ENCODE measurements at places on chromosomes 7 and 10. TPM values are rescaled to one million over a fixed set of nuclear protein-coding genes. Genes with fewer than 3 reads are reported as not detected.

DNA sequence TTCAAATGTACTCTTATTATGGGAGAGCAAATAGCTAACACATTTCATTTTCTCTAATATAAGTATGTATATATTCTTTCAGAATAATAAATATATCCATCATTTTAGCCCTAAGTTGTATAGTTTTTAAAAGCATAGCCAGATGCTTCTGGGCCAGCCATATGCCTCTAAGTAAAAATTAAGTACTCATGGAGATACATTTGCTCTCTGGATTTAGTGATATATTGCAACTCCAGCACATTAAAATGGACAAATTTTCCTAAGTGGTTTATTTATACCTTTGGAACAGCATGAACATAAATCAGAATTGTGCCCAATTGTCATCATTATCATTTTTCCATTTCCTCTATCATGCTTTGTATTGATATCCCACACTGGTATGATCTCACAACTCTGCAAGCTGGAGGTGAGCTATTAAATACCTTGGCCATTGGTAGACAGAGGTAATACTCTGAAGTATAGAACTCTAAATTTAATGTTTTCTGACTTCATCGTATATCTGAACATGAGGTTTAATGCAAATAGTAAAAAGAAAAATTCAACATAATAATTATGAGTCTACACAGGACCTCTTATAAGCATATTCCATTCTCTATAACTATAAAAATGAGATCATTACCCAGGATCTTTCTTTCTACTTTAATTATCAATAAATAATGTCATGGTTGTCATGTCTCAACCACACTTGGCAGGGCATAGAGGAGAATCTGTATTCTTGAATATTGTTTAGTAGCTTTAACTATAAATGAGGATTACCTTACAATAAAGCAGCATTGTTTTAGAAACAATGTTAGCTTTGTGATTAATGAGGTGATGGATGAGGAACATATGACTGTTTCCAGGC lies 90.8 kb downstream of the AGMO start:
- no peak for DNase-seq

DNA sequence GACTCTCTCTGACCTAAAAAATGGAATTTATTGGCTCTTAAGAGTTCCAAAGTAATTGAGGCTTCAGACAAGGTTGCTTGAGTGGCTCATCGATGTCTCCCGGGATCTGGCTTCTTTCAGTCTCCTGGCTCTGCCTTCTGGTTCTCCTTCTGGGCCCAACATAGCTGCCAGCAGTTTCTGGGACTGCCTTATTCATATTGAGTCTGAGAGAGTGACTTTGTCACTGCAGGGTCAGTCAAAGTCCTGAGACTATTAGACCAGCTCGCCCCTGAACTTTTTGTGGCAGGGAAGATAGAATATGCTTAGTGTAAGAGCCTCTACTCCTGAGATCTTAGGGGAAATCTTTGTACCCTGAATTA lies 94.0 kb downstream of the MMRN2 start:
- no peak for DNase-seq

- DNase-seq, result no peak
Measured at GRCh38 chr10:50293513-50294313, 42.4 kb upstream of the ASAH2 start.

DNA sequence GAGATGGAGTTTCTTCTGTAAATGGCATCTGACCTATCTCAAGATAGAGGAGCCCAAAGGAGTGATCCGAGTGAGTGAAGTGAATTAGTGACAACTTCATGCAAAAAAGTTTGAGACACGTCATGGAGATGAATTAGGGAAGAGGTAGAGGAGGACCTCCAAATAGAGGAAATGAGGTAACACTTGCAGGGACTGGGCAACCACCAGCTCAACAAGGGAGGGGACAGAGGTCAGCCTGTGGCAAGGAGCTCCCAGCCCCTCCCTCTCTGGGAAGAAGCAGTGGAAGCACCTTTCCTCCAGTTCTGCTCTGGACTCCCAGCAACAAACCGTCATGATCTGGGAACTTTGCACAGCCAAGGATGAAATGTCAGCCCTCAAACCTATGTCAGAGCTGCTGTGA lies 83.5 kb upstream of the IKZF1 start:
- DNase-seq, result no peak

- no peak for DNase-seq
Measured at GRCh38 chr10:69180525-69181204, 631 bp downstream of the SUPV3L1 start.

DNA sequence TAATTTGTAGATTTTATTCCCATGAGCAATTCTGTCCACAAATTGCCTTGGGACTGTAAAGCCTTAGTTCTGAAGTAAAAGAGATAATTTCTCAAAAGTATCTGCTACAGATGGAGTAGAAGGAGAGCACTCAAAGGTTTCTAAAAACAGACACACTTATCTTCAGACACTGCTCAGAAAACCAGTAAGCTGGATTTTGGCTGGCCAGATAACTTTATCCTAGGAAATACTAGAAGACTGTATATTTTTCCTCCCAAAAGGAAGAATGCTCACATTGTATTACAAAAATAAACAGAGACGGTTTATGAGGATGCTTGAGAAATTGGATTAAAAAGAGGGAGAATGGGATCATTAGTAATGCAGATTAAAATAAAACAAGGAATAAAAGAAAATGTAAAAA lies 178.0 kb upstream of the IGFBP3 start:
- no peak for DNase-seq

TMED4 gene
- polyA plus RNA-seq, result 169 TPM

CSTF2T gene
- polyA plus RNA-seq, result 41.5 TPM

Measured in left kidney (tissue), 8 donors.